Cerebellum (tissue), 4 donors: ENCODE measurements at places on chromosomes 1 and 21. TPM values are rescaled to one million over a fixed set of nuclear protein-coding genes. Genes with fewer than 3 reads are reported as not detected.

GRCh38 chr21:41931041-41931451, 22.8 kb downstream of the C2CD2 start:
- no peak for DNase-seq

DNA sequence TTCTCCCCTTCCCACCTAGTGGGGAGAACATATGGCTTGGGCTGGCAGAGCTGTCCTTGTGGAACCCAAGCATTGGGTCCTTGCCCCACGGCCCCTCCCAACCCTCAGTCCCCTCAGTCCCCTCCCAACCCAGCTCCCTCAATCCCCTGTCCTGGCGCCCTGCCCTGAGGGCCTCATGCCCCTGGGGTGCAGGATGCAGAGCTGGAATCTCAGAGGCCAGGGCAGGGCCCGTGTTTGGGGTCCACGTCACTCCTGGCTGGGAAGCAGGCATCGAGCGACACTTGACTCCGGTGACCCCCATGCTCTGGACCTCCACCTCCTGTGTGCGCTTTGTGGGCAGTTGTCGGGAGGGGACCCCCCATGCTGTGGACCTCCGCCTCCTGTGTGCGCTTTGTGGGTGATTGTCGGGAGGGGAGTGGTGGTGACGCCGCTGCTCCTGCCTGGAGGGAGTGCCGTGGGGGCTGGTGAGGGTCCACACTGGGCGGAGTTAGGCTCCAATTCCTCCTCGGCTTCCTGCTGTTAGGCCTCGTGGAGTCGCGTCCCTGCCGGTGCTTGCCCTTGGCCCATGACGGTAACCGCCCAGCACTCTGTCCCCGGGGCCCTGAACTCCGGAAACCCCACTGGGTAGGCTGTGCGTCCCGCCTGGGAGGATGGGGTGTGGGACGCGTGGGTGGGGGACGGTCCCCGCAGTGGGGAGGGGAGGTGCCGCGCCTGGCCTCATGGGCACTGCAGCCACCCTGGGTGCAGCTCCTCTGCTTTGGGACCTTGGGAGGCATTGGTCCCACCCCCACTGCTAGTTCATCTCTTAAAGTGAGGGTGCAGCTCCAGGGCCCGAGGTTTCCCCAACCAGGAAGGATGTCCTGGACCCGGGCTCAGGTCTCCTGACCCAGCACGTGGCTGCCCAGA, 31.2 kb downstream of the SLX9 start:
- DNase-seq = no peak

DNA sequence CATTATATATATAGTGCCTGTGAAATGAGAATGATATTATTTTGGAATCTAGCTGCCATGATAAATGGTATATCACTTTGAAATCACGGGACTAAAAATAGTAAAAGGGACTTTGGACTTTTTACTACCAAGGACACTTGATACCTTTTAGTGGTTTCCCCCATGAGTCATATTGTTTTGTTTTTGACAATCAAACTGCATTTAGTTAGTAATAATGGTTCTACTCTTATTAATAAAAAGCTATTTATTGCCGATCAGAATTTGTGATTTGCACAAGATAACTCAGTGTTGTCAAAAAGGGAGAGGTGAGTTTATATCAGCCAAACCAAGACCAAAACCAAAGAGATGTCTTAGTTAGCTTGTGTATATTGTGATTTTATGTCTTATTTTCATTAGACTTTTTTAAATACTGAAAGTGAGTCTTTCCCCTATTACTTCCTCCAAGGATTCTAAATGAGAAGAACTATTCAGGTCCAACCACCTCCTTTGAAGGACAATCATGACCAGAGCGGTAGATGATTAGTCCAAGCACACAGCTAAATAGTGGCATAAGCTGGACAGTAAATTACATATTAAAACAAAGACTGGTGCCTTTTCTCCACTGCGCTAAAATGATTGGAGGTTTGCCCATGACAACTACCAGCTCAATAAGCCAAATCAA, 281.7 kb upstream of the ESRRG start:
- DNase-seq = no peak

DNA sequence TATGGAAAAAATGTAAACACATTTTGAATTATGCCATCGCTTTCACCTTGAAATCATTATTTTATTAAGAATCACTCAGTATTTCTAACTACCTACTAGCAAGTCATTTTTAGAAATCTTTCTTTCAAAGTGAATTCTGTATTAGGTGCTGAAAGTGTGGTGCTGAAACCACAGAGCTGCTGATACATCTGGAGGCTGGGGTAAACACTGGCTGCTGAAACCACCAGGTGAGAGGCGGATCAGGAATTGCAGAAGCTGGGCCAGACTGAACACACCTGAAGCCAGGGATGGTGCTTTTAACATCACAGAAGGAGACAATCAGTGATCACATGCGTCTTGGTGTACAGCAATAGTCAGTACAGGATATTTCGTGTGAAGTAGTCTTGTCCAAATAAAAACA, 42.2 kb upstream of the KCNE1 start:
- no peak for DNase-seq

DNA sequence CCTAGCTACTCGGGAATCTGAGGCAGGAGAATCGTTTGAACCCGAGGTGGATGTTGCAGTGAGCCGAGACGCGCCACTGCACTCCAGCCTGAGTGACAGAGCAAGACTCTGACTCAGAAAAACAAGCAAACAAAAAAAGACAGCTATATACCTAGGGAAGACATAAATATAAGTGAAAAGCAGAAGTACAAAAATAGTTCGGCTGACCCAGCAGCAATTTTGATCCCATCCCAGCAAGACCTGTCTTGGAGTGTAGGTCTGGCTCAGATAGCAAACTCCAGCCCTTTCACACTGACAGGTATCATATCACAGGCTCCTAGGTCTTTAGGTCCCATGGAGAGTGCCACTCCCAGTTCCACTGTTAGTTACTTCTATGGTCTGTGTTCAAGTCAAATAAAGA, 14.6 kb downstream of the MTX1 start:
- no peak for DNase-seq

GRCh38 chr21:43274946-43275310, 106.1 kb downstream of the CRYAA start:
- DNase-seq = no peak

GRCh38 chr1:168653567-168653966, 75.4 kb downstream of the DPT start:
- peak; percentile 16 for DNase-seq

- DNase-seq = no peak
These were observed 65.9 kb downstream of the WDR64 start for GRCh38 chr1:241717975-241718374.

DNA sequence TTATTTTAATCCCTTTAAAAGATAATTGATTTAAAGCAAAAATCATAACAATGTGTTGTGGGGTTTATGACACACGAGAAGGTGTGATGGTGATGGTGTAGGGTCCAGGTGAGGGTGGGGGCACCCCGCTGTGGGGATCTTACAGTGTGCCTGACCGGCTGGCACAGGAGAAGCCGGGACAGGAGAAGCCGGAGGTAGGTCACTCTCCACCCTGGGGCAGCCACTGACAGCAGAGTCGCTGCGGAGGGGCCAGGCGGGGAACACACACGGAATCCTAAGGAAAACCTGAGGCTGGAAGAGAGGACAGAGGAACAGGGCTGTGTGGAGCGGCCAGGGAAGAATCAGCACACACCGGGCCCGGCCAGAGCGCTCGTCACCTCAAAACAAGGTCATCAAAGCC, 4.3 kb upstream of the LRRC3 start:
- DNase-seq = no peak

DNA sequence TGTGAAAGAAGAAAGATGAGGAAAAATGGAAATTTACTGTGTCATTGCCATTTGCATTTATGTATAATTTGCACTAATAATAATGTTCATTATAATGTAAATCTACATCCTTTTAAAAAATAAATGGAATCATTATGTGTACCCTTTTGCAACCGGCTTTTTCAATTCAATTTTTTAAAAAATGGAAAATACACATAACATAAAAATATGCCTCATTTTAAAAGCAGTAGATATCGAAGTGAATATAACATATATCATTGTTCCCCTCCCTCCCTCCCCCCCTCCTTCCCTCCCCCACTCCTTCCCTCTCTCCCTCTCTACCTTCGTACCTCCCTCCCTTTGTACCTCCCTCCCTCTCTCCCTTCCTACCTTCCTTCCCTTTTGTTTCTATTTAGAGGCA, 33.0 kb downstream of the UBE4B start:
- DNase-seq = no peak

- no peak for DNase-seq
These were observed 78.9 kb downstream of the CLEC20A start for GRCh38 chr1:178417858-178418257.

- no peak for DNase-seq
These were observed 37.1 kb downstream of the STYXL2 start for GRCh38 chr1:167130829-167131510.

DNA sequence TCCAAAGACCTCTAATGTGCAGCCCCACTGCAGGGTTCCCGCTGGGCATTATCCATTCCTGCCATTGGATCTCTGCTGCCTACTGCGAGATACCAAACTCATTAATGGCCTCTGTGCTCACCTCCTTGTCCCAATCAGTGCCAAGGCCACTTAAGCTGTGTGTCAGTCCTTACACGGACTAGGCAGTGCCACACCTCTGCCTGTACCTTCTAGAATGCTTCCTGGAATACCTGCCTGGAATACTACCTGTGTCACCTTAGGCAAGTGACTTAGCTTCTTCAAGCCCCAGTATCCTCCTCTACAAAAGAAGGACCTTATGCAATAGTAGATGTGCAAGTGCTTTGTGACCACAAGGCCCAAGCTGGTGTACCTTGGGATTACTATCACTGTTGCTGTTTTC, 100.1 kb downstream of the FOXD2 start:
- no peak for DNase-seq

DNA sequence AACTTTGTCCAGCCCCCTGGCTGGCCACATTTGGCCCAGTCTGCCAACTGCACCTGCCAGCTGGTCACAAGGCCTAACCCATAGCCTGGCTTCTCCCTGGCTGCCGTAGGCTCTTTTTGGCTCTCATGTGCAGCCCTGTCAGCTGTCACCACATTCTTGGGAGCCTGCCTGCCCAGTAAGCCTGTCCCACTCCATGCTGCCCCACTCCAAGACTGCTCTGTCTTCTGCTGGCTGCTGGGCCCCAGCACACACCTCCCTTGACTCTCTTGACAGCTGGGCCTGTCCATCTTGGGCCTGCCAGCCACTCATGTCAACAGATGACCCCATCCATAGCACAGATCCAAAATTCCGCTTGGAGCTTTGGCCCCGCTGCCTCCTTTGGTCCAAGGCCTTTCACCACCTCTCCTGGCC, 74.3 kb upstream of the EDN2 start:
- DNase-seq = peak; percentile 84

- DNase-seq = no peak
These were observed 144.0 kb upstream of the NRIP1 start for GRCh38 chr21:15208786-15209185.

LIN28A gene
- total RNA-seq = not detected

LENEP gene
- 1.5 TPM for total RNA-seq

UTS2 gene
- not detected for total RNA-seq

CD53 gene
- 8.4 TPM for total RNA-seq

FUCA1 gene
- 11.9 TPM for total RNA-seq

MANEAL gene
- 23.2 TPM for total RNA-seq

TRAF3IP3 gene
- total RNA-seq = 0.27 TPM

CFAP45 gene
- 1.1 TPM for total RNA-seq

LORICRIN gene
- total RNA-seq = not detected

S100A1 gene
- total RNA-seq = 1.5 TPM

SRGAP2B gene
- 49.0 TPM for total RNA-seq

TMPRSS3 gene
- 0.09 TPM for total RNA-seq

SGIP1 gene
- 100 TPM for total RNA-seq

DNAJC28 gene
- 5.1 TPM for total RNA-seq
